Activated CD8-positive, alpha-beta memory T cell treated with anti-CD3 and anti-CD28 coated beads, Interleukin-2, amount 10 ng/mL, durations not matched to agents 7 days and 5 days (primary cell): ENCODE measurements at places on chromosomes 5 and 9.

GRCh38 chr9:959914-960313 lies 16.5 kb upstream of the DMRT3 start:
- DNase-seq: no peak

DNA sequence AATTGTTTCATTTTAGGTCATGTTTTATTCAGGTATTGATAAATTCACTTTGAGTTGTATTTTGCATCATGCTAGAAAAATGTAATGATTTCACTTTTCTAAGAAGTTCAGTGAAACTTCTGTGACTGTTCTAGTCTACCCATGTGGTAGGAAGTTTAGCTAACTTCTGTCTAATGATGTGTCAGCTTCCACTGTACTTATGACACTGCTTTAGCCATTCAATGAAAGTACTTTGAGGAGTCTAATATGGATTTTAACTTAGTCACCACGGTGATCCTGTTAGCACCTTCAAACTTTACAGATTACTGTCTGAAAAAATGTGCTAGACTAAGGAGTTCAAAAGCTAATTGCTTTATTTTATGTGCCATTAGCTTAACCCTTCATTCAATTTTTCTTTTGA lies 1510.5 kb upstream of the CDH9 start:
- DNase-seq: no peak

DNA sequence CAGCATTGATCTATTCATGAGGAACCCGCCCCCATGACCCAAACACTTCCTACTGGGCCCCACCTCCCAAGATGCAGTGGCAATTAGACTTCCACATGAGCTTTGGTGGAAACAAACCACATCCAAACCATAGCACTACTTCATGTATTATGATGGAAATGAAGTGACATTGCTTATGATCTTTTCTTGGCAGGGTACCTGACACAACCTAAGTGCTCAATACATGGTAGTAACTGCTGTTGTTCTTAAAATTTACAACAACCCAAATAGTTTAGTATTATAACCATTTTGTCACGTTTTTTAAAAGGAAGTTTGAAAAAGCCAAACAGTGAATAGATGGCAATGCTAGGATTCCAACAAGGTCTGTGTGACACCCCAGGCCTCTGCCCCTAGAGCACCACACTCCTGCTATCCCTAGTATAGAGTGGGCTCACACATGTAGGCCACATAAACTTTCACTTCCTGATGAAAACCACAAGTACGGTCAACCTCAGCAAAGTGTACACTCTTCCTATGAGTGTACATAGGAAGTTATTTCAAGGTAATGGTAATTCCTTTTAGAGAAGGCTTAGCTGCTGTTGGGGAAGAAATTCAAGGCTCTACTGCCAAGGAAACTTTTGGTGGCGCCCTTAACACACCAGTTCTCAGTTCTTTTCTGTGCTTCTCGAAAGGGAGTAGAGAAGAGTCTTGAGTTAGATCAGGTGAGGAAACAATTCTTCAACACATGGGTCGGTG lies 97.6 kb downstream of the ARSB start:
- peak; percentile 73 for DNase-seq

GRCh38 chr9:111005746-111006470 lies 32.4 kb downstream of the LPAR1 start:
- DNase-seq: no peak

GRCh38 chr9:129001504-129002325 lies 26.4 kb downstream of the SH3GLB2 start:
- no peak for DNase-seq

DNA sequence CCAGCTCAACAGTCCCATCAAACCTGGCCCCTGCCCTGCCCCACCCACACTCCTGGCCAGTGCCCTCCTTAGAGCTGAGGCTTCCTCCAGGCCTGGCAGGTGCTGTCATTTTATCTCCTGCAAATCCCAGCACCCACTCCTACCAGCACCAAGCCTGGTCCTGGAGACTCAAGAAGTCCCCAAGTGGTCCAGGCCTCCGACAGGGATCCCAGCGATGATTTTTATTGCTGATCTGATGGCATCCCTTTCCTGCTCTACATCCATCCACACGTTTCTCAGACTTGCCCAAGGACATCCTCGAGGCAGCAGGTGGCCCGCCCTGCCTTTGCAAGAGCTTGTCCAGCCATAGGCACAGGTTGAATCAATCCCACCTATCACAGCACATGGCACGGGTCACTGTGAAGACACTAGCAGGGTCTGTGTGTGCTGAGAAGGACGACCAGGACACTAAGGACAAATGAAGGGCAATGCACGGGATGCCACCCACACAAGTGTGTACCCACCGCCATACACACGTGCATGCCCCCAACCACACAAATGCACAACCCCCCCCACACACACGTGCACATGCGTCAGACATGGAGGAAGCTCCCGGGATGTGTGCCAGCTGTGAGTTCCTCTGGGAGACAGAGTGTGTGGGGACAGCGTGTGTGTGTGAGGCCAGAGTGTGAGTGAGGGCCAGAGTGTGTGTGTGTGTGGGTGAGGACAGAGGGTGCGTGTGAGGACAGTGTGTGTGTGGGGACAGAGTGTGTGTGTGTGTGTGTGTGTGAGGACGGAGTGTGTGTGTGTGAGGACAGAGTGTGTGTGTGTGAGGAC lies 62.4 kb upstream of the UBAC1 start:
- DNase-seq: no peak

GRCh38 chr5:159094745-159095144 lies 5.0 kb downstream of the EBF1 start:
- peak; percentile 59 for DNase-seq

DNA sequence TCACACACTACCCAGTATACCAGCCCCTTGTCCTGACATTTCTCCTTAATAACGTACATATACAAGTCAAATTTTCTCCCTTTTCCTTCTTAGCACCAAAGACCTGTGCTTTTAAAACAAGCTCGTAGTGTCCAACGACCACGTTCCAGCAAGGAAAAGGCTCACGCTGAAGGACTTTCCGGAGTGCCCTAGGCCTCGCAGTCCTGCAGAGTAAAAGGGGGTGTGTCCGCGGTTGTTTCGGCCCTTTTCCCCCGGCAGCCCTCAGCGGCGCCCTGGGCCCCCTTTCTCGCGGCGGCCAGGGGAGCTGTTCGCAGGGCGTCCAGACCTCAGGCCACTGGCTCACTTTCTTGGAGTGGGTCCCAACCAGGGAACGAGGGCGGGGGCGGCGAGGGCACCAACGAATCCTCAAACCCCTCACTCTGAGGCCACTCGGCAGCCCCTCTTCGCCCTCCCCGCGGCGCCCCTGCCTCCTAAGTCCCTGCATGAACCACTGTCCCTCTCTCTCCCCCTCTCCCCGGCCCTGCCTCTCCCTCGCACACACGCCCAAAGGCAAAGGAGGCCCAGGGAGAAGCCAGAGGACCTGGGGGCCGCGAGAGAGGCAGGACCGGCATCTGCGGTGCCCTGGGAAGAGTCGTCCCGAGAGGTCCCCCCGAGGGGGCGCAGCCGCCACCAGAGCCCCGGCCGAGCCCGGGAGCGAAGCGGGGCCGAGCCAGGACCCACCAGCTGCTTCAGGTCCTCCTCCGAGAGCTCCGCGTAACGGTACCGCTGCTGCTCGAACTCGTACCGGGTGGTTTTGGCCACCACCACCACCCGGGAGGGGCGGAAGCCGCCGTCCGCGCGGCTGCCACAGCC lies 720 bp downstream of the NADK2 start:
- peak; percentile 54 for DNase-seq

DNA sequence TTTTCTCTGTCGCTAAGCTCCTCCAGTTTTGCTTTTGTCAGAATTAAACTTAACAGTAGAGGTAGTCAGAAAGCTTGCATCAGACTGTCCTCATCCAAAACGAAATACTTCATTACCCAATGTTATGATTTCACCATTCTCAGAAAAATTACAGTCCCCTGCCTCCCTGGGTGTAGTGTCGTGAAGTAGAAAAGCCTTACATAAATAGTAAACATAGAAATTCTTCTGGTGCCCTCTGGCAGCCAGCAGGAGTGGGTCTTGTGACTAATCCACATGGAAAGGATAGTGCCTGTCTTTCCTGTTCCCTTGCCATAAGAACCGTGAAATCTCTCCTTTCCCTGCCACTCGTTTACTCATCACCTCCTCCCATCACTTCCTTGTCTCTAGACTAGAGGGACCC lies 230.6 kb downstream of the GNA14 start:
- no peak for DNase-seq

DNA sequence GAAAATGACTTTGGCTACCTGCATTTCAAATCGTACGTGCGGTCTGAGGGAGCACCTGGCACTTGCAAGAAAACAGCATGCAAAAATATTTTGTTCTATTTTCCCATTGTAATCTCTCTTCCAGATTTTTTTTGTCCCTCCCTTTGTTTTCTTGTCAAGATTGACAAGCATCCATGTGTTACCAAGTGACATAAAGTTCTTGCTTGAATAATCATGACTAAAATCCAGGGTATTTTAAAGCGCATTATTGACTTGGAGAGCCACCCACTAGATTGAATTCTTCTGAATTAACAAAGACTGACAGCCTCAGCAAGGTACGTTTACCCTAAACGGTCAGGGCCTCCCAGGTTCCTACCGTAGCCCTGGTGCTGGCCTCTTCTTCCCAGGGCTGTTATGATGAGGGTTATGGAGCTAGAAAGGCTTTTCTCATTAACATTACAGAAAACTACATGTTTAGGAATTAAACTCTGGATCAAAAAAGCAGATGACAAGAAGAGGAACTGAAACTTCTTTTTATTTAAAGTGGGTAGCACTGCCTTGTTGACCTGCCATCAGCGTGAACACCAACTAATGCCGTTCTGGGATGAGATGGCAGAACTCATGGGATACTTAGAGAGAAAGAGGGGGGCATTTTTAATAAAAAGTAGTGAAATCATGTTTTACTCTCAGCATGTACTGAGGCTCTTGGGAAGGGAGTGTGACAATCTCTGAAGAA lies 297.0 kb downstream of the EFNA5 start:
- DNase-seq: no peak

DNA sequence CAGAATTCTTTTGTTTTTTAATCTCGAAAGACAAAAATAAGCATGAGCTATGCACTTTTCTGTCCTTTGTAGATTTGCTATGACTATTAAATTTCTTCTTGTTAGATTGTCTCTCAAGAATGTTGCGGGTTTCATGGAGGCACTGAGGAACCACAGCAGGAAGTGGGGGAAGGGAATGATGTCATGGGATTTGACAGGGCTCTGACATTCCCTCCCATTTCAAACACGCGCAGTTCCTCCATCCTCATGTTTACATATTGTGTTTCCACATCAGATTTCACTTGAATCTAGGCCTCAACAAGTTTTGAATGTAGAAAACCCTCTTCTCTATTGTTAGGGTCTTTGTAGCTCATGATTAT lies 154.8 kb downstream of the PALM2AKAP2 start:
- DNase-seq: no peak

GRCh38 chr5:41539454-41539853 lies 29.1 kb upstream of the PLCXD3 start:
- no peak for DNase-seq

GRCh38 chr5:149940941-149941644 lies 3.5 kb downstream of the PDE6A start:
- DNase-seq: no peak

DNA sequence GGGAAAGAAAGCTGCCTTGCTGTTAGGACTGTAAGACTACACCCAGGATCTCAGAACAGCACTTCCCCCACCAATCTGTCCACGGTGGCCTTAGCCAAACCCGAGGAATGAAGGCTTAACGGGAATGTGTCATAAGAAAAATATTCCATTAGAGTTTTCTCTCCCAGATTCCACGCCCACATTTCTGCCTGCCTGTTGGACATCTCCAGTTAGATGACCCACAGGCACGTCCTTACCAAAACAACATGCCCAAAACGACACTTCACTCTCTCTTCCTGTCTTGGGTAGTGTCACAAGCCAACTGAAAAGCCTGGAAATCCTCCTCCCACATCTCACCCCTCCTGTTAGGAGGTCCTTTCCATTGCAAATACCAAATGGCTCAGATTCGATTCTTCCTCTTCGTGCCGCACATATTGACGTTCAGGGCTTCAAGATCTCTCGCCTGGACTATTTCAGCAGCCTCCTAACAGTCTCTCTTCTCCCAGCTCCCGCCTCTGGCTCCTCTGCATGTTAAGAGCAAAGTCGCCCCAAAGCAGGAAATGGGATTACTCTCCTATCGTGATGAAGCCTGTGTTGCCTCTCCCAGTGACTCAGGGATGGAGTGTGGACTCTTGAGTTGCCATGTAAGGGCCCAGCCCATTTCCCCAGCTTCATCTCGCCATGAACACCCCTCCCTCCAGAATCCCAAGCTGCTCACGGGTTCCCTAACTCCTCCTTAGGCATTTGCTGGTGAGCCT lies 159.3 kb downstream of the NR3C1 start:
- DNase-seq: no peak

- no peak for DNase-seq
Measured at GRCh38 chr9:107638521-107639310, 149.1 kb upstream of the KLF4 start.

DNA sequence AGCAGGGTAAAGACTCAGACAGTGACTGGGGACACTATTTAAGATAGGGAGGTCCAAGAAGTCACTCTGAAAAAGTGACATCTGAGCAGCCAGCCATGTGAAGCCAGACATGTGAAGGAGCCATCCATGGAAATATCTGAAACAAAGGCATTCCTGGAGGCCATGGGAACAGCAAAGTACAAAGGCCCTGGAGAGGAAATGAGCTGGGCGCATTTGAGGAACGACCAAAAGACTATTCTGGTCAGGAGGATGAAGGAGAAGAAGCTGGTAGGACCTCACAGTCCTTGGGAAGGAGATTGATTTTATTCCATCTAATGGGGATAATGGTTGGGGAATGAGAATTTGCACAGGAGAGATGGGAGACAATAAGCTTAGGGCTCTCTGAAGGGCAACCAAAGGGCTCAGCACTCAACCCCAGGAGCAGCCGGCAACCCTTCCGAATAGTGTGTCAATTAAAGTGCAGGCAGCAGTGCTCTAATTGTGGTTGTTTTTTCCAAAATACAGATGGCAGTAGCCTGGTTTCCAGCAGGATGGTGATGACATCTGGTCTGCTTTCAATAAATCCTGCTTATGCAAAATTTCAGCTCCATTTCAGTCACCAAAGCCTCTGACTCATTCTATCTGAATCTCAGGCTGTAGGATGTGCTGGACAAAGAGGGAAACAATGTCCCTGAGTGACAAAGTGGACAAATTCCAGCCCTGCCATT lies 26.7 kb downstream of the FOXI1 start:
- peak; percentile 15 for DNase-seq

GRCh38 chr5:82358457-82358856 lies 80.3 kb upstream of the RPS23 start:
- DNase-seq: no peak

GRCh38 chr5:143791848-143792731 lies 19.9 kb upstream of the HMHB1 start:
- DNase-seq: no peak

GRCh38 chr9:134215699-134216448 lies 51.5 kb upstream of the RNU6ATAC start:
- no peak for DNase-seq

- no peak for DNase-seq
Measured at GRCh38 chr5:87400305-87400899, 12.3 kb downstream of the CCNH start.

- DNase-seq: no peak
Measured at GRCh38 chr5:150044712-150045111, 41.6 kb downstream of the CSF1R start.
